ENCODE measurements at places on chromosomes 3 and 15.
A peak's percentile ranks its signal among the peaks of the same experiment; 100 is the strongest.

GRCh38 chr15:62389885-62390790, 225.1 kb upstream of the C2CD4B start:
- DNase-seq, result peak; percentile 79

- peak; percentile 7 for DNase-seq
Measured at GRCh38 chr3:10983219-10983916, 9.2 kb upstream of the SLC6A1 start.

DNA sequence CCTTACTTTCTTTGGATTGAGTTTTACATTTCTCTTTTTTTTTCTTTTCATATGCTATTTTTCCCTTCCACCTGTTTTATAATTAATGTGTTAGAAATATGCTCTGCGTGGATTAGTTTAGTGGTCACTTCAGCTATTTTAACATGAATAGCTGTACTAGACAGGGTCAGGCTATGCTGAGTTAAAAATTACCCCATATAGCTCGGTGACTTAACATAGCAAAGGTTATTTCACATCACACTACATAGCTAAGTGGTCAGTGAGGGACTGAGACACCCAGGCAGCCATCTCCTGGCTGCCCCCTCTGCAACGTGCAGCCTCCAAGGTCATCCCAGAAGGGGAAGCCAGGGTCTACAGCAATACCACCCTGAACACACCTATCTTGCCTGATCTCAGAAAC, 46.9 kb upstream of the KIF23 start:
- DNase-seq, result no peak

GRCh38 chr3:56135941-56136340, 332.3 kb downstream of the ERC2 start:
- no peak for DNase-seq

GRCh38 chr15:63677778-63678177, 80.6 kb downstream of the FBXL22 start:
- no peak for DNase-seq

DNA sequence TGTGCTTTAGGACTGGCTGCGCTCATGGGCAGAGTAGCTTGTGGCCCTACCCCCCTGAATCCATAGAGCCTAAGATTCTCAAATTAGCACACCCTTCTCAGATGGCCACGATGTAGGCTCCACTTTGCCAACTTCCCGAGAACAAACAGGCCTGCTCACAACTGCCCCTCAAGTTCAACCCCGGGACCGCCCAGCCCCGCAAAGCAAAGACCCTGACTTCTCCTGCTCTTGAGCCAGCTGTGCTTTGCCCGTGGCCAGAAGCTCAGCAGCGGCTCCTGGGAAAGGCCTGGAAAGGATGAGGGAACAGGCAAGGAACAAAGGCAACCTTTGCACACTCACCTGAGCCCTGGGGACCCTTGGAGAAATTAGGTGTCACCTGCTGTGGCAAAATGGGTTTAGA, 32.0 kb downstream of the CYP11A1 start:
- no peak for DNase-seq

- no peak for DNase-seq
Measured at GRCh38 chr3:100366424-100366823, 31.9 kb downstream of the NIT2 start.

DNA sequence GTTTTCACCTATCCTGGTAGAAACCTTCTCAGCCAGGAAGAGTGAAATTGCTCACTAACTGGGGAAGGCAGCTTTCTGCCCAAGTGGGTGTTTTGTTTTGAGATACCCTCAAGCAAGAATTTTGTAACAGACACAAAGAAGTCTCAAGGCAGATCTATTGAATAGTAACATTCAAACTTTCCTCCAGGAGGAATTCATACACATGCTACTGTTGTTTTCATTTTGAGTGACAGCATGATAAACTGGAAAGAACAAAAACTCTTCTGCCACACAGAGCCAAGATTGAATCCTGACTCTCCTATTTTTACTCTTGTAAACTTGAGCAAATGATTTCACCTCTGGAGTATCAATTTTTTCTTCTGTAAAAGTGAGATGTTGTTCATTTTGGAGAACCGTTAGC, 54.8 kb upstream of the MBNL1 start:
- no peak for DNase-seq

GRCh38 chr15:55990998-55991397, 2.4 kb downstream of the NEDD4 start:
- DNase-seq, result no peak

- no peak for DNase-seq
Measured at GRCh38 chr15:47184003-47184907, 533.0 kb upstream of the SEMA6D start.
